ENCODE measurements at places on chromosomes 16 and 17.

DNA sequence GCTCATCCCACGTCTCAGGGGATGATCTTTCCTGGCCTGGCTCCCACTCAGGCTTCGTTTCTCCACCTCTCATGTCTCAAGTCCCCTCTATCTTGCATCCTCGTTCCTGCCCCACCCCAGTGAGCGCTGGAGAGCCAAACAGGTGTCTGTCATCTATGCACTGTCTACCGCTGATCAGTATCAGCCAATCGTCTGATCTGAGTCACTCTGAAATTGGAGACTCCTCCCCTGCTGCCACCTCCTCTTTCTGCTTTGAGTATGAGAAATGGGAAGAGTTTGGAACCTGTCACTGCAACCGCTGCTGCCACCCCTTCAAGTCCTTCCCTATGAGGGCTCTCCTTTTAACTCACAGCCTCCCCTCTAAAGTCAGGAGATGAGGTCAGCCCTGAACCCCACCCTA, 28.0 kb downstream of the FZD2 start:
- no peaks in the 10 kb centered on the region for H3K27me3 ChIP-seq
- H3K4me3 ChIP-seq = no peak overlapping the region
- H3K27ac ChIP-seq = no peak overlapping the region
- no peaks in the 10 kb centered on the region for H3K36me3 ChIP-seq
- no peaks in the 10 kb centered on the region for H3K4me1 ChIP-seq

- no peaks in the 10 kb centered on the region for H3K27me3 ChIP-seq
- peaks cover 17% of the 10 kb centered on the region for H3K4me1 ChIP-seq
- H3K36me3 ChIP-seq = peaks cover 2% of the 10 kb centered on the region
- no peak for DNase-seq
- H3K4me3 ChIP-seq = no peak overlapping the region
These were observed 5.0 kb upstream of the HSD17B1 start for GRCh38 chr17:42547698-42548069.

DNA sequence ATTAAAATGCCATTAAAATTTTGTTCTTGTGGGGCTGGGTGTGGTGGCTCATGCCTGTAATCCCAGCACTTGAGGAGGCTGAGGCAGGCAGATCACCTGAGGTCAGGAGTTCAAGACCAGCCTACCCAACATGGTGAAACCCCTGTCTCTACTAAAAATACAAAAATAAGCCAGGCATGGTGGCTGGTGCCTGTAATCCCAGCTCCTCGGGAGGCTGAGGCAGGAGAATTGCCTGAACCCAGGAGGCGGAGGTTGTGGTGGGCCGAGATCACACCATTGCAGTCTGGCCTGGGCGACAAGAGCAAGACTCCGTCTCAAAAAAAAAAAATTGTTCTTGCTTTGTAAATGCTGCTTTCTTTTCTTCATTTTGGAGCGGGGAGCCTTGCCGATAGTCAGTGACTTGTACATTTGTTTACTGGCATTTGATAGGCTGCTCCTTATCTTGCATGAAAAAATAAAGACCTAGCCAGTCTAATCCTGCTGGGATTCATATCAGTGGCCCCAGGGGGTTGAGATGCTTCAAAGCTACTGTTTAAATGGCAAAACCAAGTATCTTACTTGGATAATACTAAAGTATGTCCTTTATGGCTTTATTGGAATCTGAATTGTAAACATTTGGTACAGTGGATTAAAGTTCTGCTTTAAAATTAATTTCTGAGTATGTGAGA, 3.3 kb upstream of the CLTC start:
- H3K27ac ChIP-seq = no peak overlapping the region
- DNase-seq = no peak
- no peaks in the 10 kb centered on the region for H3K4me1 ChIP-seq
- no peak overlapping the region for H3K4me3 ChIP-seq
- no peaks in the 10 kb centered on the region for H3K27me3 ChIP-seq
- H3K36me3 ChIP-seq = peaks cover 9% of the 10 kb centered on the region

GRCh38 chr17:62052765-62053338, 12.2 kb downstream of the MED13 start:
- no peak overlapping the region for H3K4me3 ChIP-seq
- no peak overlapping the region for H3K27ac ChIP-seq
- no peaks in the 10 kb centered on the region for H3K27me3 ChIP-seq
- H3K36me3 ChIP-seq = peaks cover 5% of the 10 kb centered on the region

DNA sequence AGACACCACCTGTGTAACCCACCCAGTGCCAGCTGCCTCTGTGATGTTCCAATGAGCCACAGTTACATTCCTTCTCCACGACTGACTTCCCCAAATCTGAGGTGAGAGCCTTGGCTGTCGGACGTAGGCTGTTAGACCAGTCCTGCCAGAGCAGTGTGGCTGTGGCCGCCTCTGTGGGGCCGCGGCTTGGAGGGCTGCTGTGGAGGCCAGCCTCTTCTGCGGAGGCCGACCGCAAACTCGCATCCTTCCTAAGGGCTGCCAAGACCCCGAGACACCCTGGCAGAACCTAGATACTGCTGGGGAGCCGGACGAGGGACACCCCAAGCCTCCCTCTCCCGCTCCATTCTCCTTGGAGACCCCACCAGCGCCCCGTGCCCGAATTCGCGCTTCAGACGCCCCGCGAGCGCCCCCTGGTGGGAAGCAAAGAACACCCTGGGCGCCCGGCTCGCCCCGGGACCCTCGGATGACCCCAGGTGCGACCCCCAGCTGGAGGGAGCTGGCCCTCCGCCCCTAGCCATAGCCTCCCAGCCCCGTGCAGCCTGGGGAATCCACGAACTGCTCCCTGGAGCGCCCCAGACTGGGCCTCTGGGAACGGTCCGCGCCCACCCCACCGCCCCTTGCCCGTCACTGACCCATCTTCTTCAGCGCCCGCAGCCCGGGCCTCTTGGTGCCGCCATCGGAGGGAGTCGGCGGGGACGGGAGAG, 547 bp downstream of the PLCD3 start:
- no peaks in the 10 kb centered on the region for H3K36me3 ChIP-seq
- peak; percentile 79 for DNase-seq
- no peaks in the 10 kb centered on the region for H3K27me3 ChIP-seq
- H3K27ac ChIP-seq = peak overlapping the region; percentile 100

DNA sequence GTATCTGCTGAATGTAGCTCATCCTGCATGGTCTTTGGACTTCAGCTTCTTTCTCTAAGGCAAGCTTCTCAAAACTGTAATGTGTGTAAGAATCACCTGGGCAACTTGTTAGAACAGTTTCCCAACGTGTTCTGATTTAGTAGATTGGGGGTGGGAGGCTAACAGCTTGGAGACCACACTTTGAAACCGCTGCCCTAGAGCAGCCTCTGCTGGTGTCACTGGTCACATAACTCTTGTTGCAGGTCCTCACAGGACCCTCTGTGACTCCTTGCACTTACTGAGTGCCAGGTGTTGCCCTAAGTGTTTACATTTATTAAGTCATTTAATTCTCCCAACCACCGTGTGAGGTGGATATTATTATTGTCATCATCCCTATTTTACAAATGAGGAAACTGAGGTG, 9.9 kb downstream of the SLC35G3 start:
- no peak overlapping the region for H3K4me3 ChIP-seq
- H3K36me3 ChIP-seq = no peaks in the 10 kb centered on the region

DNA sequence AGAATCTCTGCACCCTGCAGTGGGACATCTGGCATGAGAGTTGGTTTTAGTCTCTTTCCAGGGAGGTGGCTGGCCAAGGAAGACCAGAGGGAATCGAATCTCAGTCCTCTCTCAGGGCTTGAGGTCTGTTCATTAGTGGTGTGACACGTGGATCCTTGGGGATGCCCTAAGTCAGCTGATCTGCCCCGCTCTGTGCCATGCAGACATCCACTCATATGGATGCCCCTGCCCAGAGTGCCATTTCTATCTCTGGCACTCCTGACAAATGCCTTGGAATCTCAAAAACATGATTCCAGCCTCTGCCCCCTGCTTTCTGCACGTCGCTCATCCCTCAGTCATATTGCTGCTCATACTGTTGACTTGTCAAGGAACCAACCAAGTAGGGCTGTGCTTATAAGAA, 38.8 kb downstream of the WSCD1 start:
- H3K27me3 ChIP-seq = no peaks in the 10 kb centered on the region
- H3K36me3 ChIP-seq = no peaks in the 10 kb centered on the region
- no peak overlapping the region for H3K27ac ChIP-seq
- no peaks in the 10 kb centered on the region for H3K4me1 ChIP-seq

DNA sequence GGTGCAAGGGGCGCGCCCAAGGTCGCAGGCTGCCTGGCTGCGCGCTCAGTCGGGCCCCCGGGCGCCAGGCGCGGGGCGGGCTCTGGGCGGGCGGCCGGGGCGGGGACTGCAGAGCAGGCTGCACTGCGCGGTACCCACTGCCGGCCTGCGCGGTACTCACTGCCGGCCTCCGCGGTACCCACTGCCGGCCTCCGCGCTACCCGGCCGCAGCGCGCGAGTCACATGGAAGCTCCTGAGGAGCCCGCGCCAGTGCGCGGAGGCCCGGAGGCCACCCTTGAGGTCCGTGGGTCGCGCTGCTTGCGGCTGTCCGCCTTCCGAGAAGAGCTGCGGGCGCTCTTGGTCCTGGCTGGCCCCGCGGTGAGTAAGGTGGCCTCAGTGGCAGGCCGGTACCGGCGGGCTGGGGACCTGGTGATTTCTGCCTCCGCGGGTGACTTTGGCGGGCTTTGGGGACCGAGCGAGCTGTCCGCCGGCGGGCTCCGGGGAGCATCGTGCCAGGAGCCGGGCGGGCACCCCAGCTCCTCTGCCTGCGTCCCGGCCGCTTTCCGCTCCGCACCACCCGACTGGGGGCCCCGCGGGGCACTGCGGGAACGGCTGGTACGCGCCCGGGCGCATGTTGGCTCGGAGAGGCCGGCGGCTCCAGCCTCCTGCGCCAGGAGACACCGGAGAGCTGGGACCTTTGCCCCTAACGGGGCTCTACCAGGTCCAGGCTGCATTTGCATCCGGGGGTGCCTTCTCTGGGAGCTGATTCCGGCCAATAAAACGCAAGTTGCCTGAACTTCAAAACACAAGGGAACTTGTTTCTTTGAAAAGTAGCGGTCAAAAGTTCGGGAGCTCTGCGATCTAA, at the start of gene SLC47A1:
Gene SLC47A1 (plus strand): TSS at position 137 of the 844 bp plus-strand sequence. CDS start 86 bp downstream, at position 223.
- DNase-seq = no peak
- peak within 1 kb of the TSS; percentile 49 for H3K4me3 ChIP-seq
- no peak within 1 kb of the TSS for H3K27ac ChIP-seq
- H3K36me3 ChIP-seq = no peaks in the 10 kb centered on the region

GRCh38 chr16:3115561-3115960, 3.2 kb downstream of the ZNF205 start:
- DNase-seq = no peak
- H3K27me3 ChIP-seq = no peaks in the 10 kb centered on the region
- no peak overlapping the region for H3K4me3 ChIP-seq
- no peak overlapping the region for H3K27ac ChIP-seq
- H3K4me1 ChIP-seq = peaks cover 27% of the 10 kb centered on the region

DNA sequence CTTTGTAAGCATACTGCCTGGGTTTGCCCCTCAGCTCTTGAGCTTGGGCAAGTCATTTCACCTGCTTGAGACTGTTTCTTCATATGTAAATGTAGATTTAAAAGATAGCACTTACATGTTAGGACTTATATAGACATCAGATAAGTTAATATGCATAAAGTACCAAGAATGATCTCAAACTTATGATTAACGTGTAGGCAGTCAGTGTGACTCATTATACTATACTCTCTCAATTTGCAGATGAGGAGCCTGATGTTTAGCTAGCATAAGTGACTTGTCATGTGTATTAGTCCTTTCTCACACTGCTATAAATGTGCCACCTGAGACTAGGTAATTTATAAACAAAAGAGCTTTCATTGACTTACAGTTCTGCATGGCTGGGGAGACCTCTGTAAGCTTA, 690.5 kb downstream of the KCNJ2 start:
- DNase-seq = no peak
- no peaks in the 10 kb centered on the region for H3K27me3 ChIP-seq
- no peaks in the 10 kb centered on the region for H3K36me3 ChIP-seq
- no peak overlapping the region for H3K4me3 ChIP-seq
- no peak overlapping the region for H3K27ac ChIP-seq
- no peaks in the 10 kb centered on the region for H3K4me1 ChIP-seq

GRCh38 chr17:66715745-66716156, 119.2 kb upstream of the CACNG5 start:
- H3K4me1 ChIP-seq = no peaks in the 10 kb centered on the region
- H3K27me3 ChIP-seq = no peaks in the 10 kb centered on the region
- no peaks in the 10 kb centered on the region for H3K36me3 ChIP-seq

- no peak for DNase-seq
- H3K27ac ChIP-seq = no peak overlapping the region
- no peaks in the 10 kb centered on the region for H3K27me3 ChIP-seq
- H3K4me1 ChIP-seq = peaks cover 21% of the 10 kb centered on the region
- no peak overlapping the region for H3K4me3 ChIP-seq
These were observed 20.5 kb downstream of the PEMT start for GRCh38 chr17:17570798-17571716.

- peak; percentile 92 for DNase-seq
- peaks cover 15% of the 10 kb centered on the region for H3K36me3 ChIP-seq
- no peaks in the 10 kb centered on the region for H3K27me3 ChIP-seq
These were observed 40.7 kb downstream of the ZDHHC7 start for GRCh38 chr16:84970447-84971127.

DNA sequence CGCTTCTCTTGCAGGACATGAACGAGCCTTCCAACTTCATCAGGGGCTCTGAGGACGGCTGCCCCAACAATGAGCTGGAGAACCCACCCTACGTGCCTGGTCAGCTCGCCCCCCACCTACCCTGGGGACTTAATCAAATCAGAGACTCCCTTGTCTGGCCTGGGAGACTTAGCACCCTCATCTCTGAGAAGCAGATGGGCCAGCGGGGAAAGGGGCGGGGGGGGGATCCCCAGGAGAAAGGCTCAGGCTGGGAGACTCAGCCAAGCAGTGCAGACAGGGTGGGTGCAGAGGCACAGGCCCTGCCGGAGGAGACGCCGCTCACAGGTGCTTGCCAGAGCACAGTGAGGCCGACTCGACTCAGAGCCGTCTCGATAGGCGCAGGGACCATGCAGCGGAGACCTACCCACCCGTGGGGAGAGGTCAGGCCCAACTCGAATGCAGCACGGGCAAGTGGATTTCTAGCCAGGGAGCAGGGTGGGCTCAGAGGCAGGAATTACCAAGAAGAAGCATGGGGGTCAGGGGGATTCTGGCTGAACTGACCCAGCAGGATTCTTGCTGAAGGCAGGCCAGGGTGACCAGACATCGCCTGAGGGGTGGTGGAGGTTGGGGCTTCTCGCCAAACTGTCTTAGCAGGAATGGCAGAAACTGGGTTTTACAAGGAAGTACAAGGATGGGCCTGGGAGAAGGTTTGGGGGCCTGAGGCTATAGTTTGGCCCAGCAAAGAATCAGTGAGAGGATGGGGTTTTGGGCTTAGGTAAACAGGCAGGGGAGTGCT, 9.7 kb downstream of the GAA start:
- no peak overlapping the region for H3K4me3 ChIP-seq
- peaks cover 4% of the 10 kb centered on the region for H3K36me3 ChIP-seq
- no peak overlapping the region for H3K27ac ChIP-seq
- DNase-seq = no peak
- H3K27me3 ChIP-seq = no peaks in the 10 kb centered on the region
- H3K4me1 ChIP-seq = no peaks in the 10 kb centered on the region
